Suppressor macrophage treated with lipopolysaccharide for 1 hour (primary cell): ENCODE measurements at places on chromosomes 16 and 17.
A peak's percentile ranks its signal among the peaks of the same experiment; 100 is the strongest.

DNA sequence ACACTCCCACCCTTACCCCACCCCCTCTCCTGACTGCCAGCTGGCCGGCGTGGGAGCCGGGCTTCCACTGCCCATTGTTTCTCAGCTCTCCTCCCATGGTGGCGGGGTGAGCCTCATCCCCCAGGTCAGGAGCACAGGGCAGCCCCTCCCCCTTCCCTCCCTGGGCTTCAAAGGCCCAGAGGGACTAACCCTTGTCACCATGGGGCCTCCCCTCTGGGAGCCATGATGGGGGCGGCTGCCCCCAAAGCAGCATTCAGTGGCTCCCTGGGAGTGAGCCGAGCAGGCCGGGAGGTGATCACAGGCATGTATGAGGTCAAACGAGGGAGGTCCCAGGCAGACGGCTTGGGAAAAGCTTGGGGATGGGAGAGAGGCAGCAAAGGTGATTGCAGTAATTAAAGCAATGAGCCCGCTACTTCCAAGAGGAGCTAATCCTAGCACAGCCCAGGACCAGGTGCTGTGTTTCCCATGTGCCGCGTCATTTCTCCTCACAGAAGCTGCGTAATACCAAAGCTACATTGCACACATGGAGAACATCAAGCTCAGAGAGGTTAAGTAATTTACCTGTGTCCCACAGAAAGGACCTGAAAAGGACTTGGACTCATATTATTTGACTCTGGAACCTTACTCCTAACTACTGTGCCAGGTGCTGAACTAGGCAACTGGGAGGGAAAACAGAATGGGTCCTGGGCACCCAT is 24.5 kb downstream of the CDK5RAP3 start:
- no peak for DNase-seq

DNA sequence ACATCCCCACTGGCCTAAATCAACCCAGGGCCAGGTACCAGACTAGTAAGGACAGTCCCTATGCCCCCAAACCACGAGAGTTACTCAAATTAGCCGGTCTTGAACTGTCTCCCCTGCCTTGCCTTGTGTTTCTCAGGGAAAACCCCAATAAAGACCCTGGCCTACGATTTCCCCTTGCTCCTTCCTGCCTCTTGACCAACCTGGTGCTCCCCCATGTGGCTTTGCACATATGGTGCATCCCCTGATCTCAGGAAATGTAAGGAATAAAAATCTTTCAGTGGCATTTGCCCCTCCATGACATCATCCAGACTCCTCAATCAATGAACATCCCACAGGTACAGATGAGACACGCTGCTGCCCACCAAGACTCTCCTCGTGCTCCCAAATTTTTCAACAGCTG is 87.9 kb downstream of the ZNF18 start:
- DNase-seq: no peak

- no peak for DNase-seq
Measured at GRCh38 chr16:87132361-87133014, 184.7 kb downstream of the C16orf95 start.

DNA sequence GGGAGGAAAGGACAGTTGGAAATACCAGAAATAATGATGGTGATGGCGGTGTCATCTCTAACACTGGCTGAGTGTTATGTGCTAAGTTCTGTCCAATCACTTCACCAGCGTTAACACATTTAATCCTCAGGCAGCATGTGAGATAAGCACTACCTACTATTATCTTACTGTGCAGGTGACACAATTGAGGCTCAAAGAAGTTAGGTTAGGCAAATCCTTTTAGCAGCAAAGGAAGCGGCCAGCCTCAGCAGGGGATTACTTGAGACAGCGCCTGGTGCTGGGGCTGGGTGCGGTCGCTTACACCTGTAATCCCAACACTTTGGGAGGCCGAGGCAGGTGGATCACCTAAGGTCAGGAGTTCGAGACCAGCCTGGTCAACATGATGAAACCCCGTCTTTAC is 18.7 kb upstream of the DHX8 start:
- no peak for DNase-seq

GRCh38 chr17:3887804-3888203 is 5.0 kb downstream of the CAMKK1 start:
- no peak for DNase-seq

DNA sequence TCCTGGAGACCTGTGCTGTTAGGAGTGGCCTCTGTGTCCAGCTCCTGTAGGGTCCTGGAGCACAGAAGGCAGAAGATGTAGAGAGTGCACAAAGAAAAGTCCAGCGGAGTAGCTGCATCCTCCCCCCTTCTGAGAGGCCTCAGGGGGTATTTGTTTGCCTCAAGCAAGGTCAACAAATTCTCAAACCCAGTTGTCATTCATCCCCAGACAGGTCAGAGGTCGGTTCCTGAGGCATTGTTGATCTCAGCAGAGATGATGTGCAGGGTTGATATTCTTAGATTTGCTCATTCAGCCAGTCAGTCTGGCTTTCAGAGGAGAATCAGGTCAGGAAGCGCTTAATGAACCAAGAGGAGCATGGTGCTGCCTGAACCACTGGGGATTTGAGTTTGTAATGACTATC is 8.3 kb upstream of the RBFOX1 start:
- no peak for DNase-seq

DNA sequence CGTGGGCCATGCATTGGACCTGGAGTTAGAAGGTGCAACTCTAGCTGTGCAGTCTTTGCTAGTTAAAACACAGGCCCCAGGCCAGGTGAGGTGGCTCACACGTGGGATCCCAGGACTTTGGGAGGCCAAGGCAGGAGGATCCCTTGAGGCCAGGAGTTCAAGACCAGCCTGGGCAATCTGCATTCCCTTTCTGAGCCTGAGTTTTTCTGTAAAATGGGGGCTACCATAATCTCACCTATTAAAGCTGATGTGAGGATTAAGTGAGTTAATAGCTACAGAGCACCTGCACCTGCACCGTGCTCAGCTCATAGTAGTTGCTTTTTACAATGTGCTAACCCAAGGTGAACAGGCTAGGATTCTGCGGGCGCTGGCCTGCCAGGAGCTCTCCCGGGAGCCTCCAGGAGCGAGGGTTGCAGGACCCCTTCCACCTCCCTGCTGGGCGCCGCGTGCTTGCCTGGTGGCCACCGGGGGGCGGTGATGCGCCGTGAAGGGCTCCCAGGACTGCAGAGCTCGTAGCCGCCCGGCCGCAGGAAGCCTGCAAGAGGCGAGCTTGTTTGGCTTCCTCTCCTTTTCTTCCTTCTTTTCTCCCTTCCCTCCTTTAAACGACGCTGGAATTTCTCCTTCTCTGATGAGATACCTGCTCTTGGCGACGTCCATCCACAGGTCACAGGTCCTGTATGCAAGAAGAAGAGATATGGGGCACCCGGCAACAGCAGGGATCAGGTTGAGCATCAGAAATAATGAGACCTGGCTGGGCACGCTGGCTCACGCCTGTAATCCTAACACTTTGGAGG is 51.3 kb downstream of the ZFP90 start:
- DNase-seq: peak; percentile 56

- peak; percentile 92 for DNase-seq
Measured at GRCh38 chr17:81831957-81832607, 1.0 kb downstream of the MCRIP1 start.

- DNase-seq: no peak
Measured at GRCh38 chr17:43842975-43843325, 4.0 kb upstream of the CD300LG start.

GRCh38 chr17:77126519-77126918 is 14.2 kb upstream of the SEC14L1 start:
- DNase-seq: no peak

DNA sequence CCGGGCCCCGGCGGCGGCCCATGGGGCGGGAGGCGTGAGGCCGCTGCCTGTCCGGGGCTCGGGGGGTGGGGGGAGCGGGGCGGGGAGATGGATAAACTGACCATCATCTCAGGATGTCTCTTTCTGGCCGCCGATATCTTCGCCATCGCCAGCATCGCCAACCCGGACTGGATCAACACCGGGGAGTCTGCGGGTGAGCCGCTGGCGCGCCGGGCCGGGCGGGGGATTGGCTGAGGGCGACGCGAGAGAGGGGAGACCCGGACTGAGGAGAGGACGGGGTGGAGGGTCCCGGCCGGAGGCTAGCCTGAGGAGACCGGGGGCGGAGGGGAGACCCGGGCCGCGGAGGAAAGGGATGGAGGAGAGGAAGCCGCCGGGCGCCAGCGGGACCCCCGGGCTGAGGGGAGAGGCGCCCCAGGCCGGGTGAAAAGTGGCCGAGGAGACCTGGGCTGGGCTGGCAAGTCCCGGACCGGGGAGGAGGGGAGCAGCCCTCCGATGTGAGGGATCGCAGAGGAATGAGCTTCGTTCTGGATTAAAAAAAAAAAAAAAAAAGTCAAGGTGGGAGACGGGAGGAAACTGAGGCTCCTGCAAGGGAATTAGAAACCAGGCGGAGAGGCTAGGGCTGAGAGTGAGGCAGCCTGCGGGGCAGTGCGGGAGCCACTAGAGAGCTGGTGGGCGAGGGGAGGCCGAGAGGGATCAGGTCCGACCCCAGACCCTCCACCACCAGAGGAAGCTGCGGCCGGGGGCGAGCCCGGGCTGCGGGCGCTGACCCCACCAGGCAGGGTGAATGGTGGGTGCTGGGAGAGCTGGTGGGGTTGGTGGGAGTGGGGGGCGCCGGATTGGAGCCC is 526 bp downstream of the MOSMO start:
- DNase-seq: no peak

GRCh38 chr16:70760221-70760620 is 40.7 kb downstream of the VAC14 start:
- no peak for DNase-seq

- DNase-seq: no peak
Measured at GRCh38 chr16:84566545-84567257, 51.2 kb downstream of the COTL1 start.

DNA sequence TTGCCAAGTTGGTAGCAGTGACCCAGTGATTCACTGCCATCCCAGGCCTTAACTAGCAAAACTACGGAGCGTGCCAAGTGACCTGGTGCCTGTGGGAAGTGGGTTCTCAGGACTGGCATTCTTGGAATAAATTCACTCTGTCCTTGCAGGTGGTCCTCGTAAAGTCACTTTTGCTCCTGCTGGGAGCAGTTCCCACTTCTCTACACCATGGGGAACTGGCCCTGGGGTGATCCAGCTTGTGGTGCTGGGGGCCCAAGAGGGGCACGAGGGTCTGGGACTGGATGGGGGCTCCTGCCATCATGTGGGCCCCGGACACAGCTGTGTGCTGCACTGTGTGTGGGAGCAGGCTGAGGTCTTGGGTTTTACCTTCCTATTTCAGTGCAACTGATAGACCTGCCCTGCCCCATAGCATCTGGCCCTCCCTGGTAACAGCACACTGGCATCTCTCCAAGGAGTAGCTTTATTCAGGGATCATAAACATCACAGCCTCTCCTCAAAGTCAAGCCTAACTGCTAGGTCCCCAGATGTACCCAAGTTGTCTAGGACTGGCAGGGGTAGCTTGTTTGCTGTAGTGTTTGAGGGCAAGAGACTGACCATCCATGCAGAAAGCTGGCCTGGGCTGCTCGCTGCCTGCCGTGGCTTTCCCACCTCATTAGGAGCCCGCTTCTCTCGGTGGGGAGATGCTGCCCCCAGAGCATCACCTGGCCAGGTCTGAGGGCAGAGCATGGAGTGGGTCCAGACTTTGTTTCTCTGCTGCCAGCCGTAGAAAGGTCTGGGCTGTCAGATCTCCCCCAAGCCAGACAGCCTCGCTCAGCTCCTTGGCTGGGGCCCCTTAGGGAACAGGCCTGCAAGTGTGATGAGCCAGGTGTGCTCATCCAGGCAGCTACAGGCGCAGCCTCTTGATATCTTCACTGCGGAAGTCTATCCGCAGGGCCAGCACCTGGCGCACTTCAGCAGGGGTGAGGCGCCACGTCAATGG is 26.0 kb downstream of the FCSK start:
- DNase-seq: no peak

DNA sequence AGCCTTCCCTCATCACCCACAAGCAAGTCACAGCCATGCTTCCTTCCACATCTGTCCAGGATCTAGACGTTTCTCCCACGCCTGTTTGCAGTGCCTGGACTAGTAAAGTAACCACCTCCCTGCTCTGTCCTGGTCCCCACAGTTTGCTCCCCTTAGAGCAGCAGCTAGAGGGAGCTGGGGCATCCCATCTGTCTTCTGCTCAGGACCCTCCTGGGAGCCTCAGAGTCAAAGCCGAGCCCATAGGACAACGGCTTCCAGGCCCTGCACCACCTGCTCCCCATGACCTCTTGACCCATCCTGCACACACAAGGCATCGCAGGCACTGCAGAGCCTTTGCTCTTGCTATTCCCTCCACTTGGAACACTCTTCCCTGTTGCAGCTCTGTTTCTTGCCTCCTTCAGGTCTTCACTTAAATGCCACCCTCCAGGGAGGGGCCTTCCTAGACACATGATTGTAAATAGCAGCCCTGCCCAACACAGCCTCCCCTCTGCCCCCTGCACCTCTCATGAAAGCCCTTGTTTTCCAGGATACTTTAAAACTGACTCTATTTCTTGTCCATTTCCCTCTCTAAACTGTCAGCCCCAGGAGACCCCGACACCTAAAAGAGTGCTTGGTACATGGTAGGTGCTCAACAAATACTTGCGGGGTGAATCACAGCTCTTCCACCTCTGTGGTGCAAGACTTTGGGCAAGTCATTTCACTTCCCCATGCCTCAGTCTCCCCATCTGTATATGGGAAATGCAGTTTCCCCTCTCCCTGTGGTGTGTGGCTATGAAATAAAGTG is 3.1 kb downstream of the NATD1 start:
- no peak for DNase-seq

DNA sequence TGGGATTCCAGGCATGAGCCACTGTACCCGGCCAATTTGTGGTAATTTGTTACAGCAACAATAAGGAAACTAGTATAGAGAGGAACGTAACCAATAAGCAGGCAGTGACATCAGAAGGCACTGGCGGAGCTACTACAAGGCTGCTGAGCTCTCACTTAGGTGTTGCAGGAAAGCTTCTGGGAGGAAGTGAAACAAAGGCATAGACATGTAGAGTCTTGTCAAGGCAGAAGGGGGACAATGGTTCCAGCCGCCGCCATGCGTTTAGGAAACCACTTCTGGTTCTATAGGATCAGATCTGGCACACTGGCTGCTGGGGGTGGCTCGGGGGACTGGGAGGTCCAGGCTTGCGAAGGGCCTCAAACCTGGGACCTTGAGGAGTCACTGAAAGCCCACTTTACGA is 9.4 kb upstream of the CPSF4L start:
- DNase-seq: peak; percentile 21
